Trophoblast cell (in vitro differentiated cells and primary cell): ENCODE measurements at places on chromosomes 6 and 20.
A peak's percentile ranks its signal among the peaks of the same experiment; 100 is the strongest.

DNA sequence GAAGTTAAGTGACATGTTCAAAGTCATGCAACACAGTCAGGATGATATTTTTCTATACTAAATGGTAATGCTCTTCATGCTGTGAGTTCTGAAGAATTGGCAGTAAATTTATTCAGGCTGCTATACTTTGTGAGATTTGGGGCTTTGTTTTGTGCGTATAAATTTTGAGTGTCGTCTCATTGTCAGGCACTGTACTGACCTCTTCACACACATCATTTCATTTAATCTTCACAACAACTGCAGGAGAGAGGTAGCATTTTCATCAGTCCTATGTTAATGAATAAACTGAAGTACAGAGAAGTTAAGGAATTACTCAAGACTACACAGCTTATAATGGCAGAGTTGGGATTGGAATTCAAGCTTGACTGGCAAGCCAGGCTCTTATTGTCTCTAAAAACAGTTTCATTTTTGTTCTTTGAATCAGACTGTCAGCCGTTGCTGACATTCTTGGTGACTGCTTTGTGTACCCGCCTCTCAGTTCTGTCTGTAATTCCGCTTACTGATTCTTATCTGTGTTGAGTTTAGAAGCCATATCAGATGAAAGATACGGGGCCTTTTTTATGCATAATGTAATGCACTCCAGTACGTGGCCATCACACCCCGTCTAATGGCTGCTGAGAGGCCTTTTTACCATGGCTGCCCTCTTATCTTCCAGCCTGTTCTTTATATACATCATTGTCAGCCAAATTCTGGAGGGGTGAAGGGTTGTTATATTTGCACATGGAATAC, 274.9 kb downstream of the UTRN start:
- DNase-seq, result peak; percentile 83

DNA sequence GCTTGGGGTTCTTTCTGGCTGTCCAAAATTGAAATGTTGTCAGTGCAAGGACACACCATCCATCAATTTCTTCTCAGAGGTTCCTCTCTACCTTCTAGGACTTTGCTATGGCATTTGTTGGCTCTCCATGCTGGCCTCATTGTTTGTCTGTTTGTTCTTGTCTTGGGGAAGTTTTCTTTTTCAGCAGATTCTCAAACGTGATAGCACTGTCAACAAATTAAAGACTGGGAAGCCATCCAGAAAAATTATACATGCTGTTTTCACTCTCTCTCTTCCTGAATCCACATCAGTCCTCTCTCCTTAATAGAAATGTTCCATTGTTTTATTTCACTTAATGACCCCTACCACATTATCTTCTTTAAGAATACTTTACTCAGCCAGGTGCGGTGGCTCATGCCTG, 130.4 kb downstream of the PCSK2 start:
- DNase-seq, result no peak

GRCh38 chr20:18650224-18650623, 62.4 kb downstream of the DTD1 start:
- DNase-seq, result no peak

- no peak for DNase-seq
Observed at GRCh38 chr20:50242178-50242514, 51.5 kb downstream of the CEBPB start.

DNA sequence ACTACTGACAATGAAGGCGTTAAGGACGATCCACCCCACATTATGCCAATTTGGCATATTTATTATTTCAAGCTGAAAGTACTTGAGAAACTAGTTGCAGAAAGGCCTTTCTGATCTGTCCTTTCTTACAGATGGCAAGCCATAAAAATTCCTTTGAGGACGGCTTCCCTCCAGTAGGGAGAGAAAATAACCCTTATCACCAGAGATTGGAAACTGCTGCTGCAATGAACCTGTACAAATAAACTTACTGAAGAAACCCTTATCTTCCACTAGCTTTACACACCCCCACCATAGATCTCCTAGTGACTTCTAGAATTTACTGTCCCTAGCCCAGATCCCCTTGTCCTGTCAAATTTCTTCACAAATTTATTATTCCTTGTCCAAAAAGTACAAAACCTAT, 105.2 kb downstream of the MAP7 start:
- no peak for DNase-seq

- no peak for DNase-seq
Observed at GRCh38 chr6:117495869-117496268, 13.4 kb downstream of the DCBLD1 start.

DNA sequence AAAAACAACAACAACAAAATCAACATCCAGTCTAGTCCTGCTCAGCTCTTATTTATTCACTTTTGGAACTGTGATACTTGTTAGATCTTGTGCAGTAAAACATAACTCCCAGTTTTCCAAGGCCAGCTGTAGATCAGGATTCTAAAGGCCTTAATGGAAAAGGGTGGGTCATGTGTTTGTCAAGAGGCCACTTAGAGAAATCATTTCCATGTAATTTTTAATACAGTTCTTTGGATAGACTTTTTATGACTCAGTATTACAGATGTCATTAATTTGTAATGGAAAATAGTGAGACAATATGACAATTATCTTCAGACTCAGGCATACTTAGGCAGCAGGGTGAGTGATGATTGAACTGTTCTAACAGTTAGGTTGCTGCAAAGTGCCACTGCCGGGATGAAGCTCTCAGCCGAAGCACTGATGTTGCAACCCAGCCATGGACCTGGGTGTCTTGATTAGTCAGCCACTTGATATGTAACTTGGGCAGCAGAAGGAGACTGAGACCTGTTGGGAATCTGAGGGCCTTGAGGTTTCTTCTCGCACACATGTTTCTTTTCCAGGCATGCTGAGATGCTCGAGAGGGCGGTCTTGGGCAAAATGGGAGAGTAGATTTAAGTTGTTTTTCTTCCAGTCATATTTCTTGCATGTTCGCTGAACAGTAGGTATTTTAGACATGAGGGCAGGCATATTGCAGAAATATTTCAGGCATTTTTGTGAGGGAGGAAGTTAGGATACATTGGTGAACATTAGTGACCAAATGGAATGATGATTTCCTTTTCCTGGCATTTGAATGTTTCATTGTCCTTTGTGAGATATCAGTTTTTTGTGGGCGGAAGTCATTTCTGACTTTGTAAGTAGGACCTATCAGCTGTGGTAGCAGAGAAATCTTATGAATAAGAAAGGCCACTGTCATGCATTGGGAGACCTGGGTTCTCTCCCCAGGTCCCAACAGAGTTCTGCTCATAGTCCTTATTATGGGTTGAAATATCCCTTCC, 52.3 kb downstream of the SLX4IP start:
- DNase-seq, result peak; percentile 59

- DNase-seq, result no peak
Observed at GRCh38 chr6:117165911-117166499, 99.4 kb upstream of the VGLL2 start.

DNA sequence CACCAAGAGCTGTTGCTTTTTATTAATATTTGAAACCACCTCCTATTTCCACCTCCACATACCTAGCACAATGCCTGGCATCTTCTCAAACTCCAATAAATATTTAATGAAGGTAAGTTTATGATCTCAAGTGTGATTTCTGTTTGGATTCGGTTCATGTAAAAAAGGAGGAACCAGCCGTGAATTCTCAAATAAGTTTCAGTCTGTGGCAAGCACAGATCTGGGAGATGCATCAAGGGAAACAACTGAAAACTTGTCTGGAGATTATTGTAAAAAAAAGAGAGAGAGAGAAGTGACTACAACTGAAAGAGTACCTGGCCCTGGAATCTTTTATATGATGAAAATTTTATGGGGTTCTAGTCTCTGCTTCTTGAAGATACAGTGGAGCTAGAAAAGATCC, 52.8 kb upstream of the PNRC1 start:
- no peak for DNase-seq

DNA sequence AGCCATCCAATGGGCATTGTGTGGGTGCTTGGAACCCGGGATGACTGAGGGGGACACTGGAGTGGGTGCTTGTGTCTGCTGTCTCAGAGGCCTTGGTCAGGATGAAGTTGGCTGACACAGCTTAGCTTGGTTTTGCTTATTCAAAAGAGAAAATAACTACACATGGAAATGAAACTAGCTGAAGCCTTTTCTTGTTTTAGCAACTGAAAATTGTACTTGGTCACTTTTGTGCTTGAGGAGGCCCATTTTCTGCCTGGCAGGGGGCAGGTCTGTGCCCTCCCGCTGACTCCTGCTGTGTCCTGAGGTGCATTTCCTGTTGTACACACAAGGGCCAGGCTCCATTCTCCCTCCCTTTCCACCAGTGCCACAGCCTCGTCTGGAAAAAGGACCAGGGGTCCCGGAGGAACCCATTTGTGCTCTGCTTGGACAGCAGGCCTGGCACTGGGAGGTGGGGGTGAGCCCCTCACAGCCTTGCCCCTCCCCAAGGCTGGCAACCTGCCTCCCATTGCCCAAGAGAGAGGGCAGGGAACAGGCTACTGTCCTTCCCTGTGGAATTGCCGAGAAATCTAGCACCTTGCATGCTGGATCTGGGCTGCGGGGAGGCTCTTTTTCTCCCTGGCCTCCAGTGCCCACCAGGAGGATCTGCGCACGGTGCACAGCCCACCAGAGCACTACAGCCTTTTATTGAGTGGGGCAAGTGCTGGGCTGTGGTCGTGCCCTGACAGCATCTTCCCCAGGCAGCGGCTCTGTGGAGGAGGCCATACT, 49.4 kb downstream of the PYGB start:
- DNase-seq, result no peak

DNA sequence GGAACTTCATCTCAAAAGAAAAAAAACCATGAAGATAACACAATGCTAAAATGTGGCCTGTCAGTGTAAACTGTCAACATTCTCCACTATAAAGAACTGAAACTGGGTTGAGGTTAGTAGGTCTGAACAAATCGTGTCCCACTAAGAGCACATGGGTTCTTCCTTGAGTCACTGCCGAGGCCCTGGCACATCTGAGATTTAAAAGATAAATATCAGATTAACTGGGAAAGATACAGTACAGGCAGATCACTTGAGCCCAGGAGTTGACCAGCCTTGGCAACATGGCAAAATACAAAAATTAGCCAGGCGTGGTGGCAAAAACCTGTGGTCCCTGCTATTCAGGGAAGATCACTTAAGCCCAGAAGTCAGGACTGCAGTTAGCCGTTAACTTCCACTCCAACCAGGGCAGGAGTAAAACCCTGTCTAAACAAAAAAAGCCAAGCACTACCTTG, 5.6 kb downstream of the EEF1A1 start:
- no peak for DNase-seq

DNA sequence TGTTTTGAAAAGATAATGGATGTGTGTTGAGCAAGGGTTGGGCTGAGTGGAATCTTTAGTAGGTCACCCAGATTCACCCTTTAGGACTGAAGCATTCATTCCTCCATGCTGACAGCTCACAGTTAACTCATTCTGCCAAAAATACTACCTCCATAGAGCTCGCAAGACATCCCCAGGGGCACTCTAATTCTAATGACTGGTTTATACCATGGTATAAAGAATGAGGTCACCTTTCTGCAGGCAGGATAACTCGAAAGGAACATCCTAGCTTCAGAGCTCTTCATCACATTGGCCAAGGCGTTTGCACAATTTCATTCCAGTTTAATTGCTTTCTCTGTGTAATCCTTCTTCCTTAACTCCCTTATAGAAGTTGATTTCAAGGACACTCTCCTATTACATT, 1257.2 kb upstream of the EYS start:
- DNase-seq, result no peak

GRCh38 chr6:75183099-75183541, 22.7 kb downstream of the COL12A1 start:
- peak; percentile 100 for DNase-seq

- DNase-seq, result no peak
Observed at GRCh38 chr6:4914420-4915159, 89.2 kb downstream of the RPP40 start.

DNA sequence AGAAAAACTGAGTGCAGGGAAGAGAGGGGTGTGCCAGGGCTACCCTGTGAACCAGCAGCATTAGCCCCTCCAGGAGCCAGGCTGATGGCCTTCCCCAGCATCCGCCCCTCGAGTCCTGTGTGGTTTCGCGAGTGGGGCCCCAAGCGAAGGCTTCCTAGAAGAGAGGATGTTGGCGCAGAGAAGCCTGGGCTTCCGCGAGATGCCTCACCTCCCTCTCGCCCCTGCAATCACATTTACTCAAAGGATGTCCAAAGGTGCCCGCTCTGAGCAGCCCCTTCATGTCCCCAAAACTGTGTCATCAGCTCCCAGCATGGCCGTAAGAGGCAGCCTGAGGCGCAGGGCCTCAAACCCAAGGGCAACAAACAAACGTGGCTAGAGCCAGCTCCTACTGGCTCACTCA, 111.7 kb downstream of the PREX1 start:
- DNase-seq, result no peak

DNA sequence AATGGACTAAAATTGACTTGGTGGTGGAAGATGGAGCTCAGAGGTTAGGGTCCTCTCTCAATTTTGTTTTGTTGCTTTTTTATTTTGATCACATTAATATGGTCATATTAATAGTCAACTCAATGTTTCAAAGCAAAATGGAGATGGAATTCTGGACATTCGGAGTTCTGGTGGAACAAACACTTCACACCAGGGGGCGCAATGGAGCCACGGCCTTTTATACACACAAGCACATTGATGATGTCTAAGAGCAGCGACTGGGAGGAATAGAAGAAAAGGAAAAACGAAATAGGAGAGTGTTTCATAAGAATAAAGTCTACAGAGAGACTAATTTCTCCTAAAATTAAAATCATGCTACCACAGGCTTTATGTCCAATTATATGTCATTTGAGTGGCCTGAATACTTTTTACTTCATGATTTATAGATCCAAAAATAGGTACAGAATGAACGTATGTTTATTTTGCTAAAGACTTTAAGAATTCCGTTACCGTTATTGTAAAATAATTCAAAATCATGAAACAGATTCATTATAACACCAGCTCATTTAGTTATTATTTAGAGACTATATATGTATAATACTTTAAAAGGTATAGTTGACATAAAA, 197.6 kb upstream of the SASH1 start:
- DNase-seq, result peak; percentile 84

DNA sequence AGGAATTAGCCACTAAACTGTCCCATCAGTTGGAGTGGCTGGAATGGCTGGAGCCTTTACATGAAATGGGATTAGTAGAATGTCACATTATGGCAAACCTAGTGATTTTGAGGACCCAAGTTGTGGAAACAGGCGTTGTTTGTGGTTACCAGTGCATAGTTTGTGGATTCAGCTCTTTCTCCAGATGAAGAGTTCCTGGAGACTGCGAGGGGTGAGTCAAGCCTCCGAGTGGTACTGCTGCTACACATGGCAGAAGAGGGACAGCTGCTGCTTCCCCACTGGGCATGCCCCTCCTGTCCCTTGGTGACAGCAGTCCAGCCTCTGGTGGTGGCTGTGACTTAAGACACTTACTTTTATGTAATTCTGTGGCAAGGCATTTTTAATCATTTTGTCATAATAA, 94.2 kb upstream of the SCP2D1 start:
- no peak for DNase-seq

DNA sequence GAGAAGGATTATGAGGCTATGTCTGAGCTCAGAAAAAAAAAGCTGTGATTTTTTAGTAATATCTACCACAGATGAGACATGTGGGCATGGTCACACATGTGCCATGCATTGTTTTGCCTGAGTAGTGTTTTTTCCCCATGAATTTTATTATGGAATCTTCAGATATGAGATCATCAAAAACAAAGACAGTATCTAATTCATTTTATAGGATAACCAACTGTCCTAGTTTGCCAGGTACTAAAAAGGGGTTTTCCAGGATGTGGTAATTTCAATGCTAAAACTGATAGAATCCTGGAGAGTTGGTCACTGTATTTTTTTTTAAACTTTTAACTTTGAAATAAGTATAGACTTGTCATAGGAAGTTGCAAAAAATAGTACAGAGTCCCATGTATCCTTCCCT, 127.4 kb upstream of the MAP3K7 start:
- DNase-seq, result no peak
